Caki2 (cell line): ENCODE measurements at places on chromosomes 7 and 10. TPM values are rescaled to one million over a fixed set of nuclear protein-coding genes. Genes with fewer than 3 reads are reported as not detected.

DNA sequence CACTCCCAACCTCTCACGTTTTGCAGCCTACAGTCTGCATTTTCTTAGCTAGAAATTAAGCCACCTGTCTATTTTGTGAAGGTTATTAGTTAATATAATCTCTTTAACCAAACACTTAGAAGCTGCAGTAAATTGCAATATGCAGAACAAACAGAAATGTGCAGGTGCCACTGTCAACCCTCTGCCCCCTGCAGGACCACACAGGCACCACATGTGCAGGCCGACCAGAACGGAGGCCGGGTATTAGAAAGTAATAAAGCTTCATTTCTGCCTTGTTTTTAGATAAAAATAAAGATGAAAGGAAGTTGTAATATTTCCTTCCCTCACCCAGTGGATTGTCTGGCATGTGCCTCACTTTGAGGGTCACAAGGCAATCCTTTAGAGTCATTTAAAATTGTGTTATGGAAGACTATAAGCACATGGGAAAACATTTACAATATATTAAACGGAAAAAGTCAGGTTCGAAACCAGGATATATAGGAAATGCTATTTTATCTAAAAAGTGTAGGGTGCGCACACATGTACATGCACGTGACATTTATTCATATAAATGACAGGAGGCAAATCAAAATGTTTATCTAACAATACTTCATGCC lies 158.2 kb downstream of the ARHGAP12 start:
- no peak for DNase-seq

DNA sequence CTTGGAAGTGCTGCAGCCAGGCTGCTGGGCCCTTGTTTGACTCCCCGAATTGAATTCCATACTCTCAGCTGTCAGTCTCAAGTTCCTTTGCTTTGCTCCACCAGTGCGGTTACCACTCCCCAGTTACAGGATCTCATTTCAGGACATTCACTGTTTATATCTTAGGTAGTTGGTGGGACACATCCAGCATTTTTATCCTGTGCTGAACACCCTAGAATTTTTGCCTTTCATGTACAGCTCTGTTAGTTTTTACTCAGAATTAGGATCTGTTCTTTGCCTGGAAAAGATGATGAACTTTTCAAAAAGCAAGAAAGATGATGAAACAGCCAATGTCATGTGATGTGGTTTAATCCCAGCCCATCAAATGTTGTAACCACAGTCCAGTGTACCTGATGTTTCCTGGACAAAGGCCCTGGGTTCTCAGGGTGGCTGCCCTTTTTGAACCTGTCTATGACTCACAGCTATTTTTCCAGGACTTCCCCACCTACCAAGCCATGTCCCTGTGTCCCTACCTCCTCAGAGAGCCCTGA lies 149.7 kb downstream of the NOC3L start:
- peak; percentile 5 for DNase-seq

WASHC2C gene
- total RNA-seq: 19.6 and 20.7 TPM in 2 replicates

TMEM273 gene
- total RNA-seq: 2.8 and 8.9 TPM in 2 replicates

DNA sequence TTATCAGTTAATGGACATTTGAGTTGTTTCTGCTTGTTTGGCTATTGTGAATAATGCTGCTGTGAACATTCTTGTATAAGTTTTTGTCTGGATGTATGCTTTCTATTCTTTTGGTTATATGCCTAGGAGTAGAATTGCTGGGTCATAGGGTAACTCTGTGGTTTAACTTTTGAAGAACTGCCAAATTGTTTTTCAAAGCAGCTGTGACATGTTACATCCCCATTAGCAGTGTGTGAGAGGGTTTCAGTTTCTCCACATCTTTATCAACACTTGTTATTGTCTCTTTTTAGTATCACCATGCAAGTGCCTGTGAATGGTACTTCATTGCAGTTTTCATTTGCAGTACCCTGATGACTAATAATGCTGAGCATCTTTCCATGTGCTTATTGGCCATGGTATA lies 2.1 kb upstream of the NDUFB8 start:
- no peak for DNase-seq

- peak; percentile 57 for DNase-seq
Observed at GRCh38 chr10:3861795-3862194, 76.8 kb upstream of the KLF6 start.

SYNPO2L gene
- total RNA-seq: not detected in 2 replicates

DNA sequence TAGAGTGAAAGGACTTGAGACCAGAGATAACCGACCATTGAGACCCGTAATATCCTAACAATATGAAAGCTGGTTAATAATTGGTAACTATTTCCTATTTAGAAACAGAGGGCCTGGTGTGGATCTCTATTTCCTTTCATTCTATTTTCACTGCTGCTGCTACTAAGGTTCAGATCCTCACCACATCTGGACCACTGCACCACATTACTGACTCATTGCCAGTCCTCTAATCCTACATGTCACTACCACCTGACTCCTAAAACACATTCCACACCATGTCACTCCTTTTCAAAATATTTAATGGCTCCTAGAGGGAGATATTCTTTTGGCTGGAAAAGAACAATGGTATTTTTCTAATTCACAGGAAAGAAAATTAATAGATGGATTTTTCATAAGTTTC lies 6.4 kb downstream of the USP54 start:
- DNase-seq: no peak

GRCh38 chr7:105776986-105777910 lies 99.2 kb downstream of the ATXN7L1 start:
- DNase-seq: peak; percentile 71

- DNase-seq: no peak
Observed at GRCh38 chr7:1637155-1637554, 32.9 kb upstream of the ELFN1 start.

GRCh38 chr7:44447874-44448425 lies 42.5 kb downstream of the NUDCD3 start:
- no peak for DNase-seq

- DNase-seq: peak; percentile 22
Observed at GRCh38 chr10:109889867-109890266, 33.4 kb downstream of the XPNPEP1 start.

DNA sequence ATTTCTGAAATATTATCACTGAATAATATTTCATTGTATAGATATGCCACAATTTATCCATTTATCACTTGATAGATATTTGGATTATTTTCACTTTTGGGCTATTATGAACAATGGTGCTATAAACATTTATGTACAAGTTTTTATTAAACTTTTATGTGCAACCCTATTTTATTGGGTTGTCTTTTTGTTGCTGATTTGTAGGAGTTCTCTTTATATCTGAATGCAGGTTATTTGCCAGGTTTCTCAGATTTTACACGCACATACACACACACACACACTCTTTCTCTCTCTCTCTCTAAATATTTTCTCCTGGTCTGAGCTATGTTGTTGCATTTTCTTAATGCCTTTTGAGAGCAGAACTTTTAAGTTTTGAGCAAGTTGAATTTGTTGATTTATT lies 36.2 kb downstream of the ADK start:
- DNase-seq: no peak

- DNase-seq: no peak
Observed at GRCh38 chr7:101575168-101575567, 53.9 kb downstream of the MYL10 start.

- DNase-seq: no peak
Observed at GRCh38 chr10:34386921-34387320, 428.2 kb downstream of the PARD3 start.

GRCh38 chr10:60388709-60389301 lies 870 bp downstream of the ANK3 start:
- DNase-seq: no peak

DNA sequence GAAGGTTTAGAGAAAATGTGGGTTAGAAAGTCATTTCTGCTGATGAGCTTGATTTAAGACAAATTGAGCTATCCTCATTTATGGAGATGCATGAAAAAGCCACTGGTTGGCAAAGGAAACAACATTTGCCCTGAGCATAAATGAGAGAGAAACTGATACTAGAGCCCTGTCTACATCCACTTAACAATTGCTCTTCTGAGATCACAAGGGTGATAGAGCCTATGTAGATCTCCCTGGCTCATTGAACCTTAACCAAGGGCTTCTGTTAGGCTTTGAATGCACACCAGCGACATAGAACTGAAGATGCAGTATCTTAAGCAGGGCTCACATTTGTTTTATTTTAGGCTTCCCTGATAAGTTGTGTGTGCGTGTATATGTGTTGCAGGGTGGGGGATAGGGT lies 35.0 kb downstream of the GPR141 start:
- DNase-seq: no peak

PPP1R3C gene
- total RNA-seq: 3.5 and 4.2 TPM in 2 replicates

TCAF2 gene
- 0.78 and 2.5 TPM in 2 replicates for total RNA-seq

DNA sequence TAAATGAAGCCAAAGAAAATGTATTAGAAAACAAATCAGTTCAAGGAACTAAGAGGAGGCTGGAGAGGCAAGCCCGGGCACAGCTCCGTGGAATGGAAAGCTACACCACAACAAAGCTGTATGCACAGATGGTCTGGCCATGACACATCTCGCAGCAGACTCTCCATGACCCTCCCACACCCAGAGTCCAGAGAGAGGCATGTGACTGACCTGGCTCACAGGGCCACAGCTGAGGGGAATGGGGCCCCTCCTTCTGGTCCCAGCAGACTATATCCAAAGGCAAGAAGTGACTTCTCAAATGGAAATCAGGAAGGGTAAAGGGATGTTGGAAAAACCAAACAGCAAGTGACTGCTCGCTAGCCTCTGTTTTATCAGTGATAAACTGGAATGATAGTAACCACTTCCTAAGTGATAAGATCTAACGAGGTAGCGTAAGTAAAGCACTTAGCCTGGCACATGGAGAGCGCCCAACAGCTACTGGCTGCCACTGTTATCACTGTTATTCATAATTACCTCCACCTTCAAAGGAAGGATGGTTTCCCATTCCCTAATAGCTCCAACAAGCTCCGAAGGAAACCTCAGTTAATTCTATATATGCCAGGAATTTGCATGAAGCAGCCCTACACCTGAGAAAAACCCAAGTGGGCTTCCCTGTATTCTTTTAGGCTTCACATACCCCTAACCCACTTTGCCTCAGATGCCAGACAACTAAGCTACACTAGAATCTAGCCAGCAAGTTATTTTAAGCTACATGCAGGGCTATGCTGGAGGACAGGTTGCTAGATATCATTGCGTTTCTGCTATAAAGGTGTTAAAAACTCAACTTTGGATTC lies 8.4 kb downstream of the OSBPL3 start:
- DNase-seq: peak; percentile 88

DNA sequence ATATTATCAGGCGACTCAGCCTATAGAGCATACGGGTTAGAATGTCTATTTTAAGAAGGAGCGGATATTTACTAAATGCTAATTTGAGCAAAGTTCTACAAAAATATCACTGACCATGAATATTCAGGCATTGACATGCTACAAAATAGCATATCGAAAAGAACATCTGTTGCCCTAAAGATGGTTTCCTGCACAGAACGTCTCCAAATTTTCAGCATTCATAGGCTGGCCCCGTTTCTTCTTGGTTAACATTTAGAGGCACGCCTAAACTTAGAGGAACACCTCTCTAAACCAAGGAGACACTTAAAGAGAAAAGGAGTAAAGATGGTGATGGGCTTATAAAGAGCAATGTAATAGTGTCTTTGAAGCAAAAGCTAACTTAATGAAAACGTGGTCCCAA lies 1.3 kb upstream of the MINPP1 start:
- no peak for DNase-seq

GRCh38 chr7:84091318-84091717 lies 103.3 kb downstream of the SEMA3A start:
- no peak for DNase-seq

DNA sequence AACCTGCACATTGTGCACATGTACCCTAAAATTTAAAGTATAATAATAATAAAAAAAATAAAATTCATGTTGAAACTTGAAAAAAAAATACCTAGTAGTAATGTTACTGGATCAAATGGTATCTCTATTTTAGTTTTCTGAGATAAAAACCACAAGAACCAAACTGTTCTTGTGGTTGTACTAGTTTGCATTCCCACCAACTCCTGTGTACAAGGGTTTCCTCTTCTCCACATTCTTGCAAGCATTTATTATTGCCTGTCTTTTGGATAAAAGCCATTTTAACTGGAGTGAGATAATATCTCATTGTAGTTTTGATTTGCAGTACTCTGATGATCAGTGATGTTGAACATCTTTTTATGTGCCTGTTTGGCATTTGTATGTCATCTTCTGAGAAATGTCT lies 177.7 kb downstream of the KIF20B start:
- DNase-seq: no peak

GRCh38 chr7:99429756-99430155 lies 8.8 kb downstream of the PTCD1 start:
- no peak for DNase-seq

VENTX gene
- not detected in 2 replicates for total RNA-seq

COL1A2 gene
- total RNA-seq: 0.09 TPM in 1 of 2 replicates, not detected in the other

DNA sequence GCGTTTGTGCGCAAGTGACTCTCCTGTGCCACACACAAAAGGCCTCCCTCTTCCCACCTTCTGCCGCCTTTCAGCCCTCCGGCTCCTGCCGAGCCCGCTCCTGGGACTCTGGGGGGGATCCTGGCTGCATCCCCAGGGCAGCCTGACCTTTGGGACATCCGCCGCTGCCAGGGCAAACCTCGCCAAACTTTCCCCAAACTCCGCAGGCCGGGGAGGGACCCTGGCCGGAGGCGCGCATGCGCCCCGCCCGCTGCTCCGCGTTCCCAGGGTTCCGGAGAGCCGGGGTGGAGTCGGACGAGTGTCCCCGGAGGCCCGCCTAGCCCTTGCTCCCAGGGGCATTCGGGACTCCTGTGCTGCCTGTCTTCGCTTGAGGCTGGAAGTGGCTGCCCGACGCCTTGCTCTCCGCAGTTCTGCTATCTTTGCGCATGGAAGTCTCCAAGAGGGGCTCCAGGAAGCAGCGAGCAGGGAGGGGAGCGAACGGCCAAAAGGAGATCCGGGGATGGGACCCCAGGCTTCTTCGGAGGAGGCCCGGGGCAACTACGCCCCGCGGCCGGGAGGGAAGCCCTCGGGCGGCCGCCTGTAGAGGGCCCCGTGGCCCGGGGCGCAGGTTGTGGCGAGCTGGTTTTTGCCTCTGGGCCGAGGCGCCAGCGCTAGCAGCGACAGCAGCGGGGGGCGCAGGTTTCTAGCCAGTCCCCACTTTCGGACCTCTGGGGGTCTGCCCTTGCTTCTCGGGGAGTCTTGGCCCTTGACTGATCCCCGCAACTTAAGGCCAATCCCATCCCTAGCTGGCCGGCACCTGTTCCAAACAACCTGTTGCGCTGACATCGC lies 7.0 kb downstream of the PTF1A start:
- no peak for DNase-seq

DCLRE1A gene
- total RNA-seq: 7.6 and 8.3 TPM in 2 replicates

GRCh38 chr10:99304862-99305229 lies 24.3 kb upstream of the CNNM1 start:
- DNase-seq: no peak

TMEM270 gene
- 1.7 TPM in 1 of 2 replicates, not detected in the other for total RNA-seq

MAD1L1 gene
- total RNA-seq: 39.4 and 123 TPM in 2 replicates

GRCh38 chr10:119541459-119542356 lies 811 bp downstream of the RGS10 start:
- DNase-seq: no peak

DNA sequence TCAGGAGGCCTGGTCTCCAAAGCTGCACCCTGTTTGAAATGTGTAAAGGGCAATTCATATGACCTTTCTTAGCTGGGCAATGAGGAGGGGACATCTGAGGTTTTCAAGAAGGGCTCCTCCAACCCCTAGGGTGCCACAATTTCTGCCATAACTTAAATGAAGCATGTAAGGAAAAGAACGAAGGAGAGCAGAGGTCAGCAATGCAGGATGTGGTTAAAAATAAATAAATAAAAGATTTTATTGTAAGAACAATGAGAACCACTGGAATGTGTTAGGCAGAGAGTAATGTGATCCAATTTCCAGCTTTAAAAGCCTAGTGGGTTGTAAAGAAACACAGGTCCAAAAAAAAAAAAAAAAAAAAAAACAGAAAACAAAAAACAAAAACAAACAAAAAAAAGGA lies 673.1 kb downstream of the TNS3 start:
- peak; percentile 70 for DNase-seq
